ENCODE measurements at places on chromosomes 11 and 22. TPM values are rescaled to one million over a fixed set of nuclear protein-coding genes. Genes with fewer than 3 reads are reported as not detected.

The ZBTB16 gene
- 13.1 TPM for total RNA-seq

The FAT3 gene
- total RNA-seq: not detected

The GNG3 gene
- total RNA-seq: not detected

The OR51E2 gene
- not detected for total RNA-seq

The COX8A gene
- 427 TPM for total RNA-seq

The THRSP gene
- total RNA-seq: not detected

The GPHA2 gene
- total RNA-seq: not detected

GRCh38 chr22:43304831-43305590 lies 38.2 kb downstream of the SCUBE1 start:
- no peak for DNase-seq

GRCh38 chr22:41052661-41053490 lies 39.5 kb upstream of the EP300 start:
- no peak for DNase-seq

- no peak for DNase-seq
Measured at GRCh38 chr11:43579171-43579918, 101.2 kb upstream of the HSD17B12 start.

DNA sequence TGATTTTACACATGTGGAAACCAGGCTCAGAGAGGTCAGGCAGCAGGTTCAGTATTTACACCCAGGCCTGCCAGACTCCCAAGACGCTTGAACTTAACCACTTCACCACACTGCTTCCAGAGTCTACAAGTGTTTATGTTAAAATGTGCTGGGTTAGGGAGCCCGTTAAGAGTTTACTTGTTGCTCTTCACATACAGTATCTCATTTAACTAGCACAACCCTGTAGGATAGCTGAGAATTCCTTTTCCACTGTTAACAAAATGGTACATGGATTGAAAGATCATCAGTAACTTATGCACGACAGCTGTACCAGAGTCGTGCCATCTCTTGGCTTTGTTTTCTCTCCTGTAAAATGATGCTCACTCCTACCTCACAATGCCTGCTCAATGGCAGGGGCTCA lies 2.9 kb downstream of the SMCO4 start:
- DNase-seq: no peak

GRCh38 chr11:25339281-25339680 lies 842.4 kb downstream of the LUZP2 start:
- DNase-seq: no peak

DNA sequence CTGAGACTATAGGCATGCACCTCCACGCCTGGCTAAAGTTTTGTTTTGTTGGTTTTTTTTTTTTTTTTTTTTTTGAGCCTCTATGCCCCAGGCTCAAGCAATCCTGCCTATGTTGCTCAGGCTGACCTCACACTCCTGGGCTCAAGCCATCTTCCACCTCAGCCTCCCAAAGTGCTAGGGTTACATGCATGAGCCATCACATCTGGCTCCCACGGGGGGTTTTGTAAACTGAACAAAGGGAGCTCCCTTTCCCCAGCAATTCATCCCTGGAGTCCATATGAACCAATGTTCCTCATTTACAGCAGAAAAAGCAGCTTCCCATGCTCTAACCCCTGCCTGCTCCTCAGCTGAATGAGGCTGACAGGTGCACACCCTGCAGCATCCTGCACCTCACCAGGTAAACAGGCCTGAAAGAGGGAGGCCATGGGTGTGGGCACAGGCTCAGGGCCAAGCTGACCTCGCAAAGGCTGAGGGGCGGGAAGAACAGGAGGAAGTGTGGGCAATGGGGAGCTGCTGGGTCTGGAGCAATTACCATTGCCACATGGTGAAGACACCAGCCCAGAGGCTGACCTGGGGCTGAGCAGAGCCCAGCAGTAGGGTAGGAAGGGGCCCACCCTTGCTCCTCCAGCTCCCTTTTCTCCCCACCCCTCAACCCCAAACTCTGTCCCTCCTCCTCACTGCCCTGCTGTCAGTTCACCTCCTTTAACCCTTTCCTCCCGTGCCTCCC lies 58.2 kb downstream of the RBX1 start:
- no peak for DNase-seq

GRCh38 chr11:33160587-33160986 lies 693 bp downstream of the CSTF3 start:
- DNase-seq: no peak

GRCh38 chr11:78256962-78257361 lies 68.2 kb downstream of the USP35 start:
- no peak for DNase-seq

GRCh38 chr11:92362989-92363388 lies 138.4 kb downstream of the FAT3 start:
- DNase-seq: no peak

DNA sequence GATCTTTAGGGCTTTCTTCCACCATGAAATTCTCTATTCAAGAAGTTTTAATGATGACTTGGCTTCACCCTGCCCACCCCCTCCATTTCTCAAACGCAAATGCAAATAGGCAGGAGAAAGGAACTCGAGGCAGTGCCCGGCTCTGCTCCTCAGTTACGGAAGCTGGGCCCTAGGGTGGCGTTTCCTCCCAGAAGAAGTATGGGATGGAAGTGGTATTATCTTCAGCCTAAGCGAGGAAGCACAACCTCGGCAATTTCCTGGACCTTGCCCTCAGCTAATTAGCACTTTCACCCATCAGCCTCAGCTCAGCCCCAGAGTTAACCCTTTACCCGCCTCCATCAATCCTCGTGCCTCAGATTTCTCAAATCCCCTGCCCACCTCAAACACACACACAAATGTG lies 58.2 kb upstream of the LRRC55 start:
- DNase-seq: no peak

DNA sequence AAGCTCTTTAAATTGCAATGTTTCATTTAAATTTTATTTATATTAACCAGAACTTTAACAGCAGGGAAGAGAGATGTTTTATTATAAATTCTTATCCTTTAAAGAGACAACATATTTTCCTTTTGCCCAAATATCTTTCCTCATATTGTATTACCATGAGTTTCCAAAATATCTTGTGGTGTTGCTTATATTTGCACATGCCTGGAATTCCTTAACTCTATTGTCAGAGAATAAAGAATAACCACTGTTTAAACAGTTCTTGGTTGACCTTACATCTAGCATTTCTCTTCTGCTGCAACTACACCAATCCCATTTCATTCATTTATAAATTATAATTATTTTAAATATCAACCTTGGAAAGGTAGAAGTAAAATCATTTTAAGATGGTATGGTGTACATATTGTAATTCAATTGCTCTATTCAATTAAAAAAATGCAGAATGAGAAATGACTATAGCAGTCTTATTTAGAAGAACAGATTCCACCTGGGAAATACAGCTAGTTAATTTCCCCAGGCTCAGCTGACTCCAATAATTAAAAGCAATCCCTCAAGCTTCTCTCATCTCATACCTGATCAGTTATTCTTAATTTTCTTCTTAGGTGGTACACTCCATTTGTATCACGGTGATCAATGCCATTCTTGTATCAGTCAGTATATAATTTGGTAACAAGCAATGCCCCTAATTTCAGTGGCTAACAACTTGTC lies 923.3 kb downstream of the KCNA4 start:
- no peak for DNase-seq

DNA sequence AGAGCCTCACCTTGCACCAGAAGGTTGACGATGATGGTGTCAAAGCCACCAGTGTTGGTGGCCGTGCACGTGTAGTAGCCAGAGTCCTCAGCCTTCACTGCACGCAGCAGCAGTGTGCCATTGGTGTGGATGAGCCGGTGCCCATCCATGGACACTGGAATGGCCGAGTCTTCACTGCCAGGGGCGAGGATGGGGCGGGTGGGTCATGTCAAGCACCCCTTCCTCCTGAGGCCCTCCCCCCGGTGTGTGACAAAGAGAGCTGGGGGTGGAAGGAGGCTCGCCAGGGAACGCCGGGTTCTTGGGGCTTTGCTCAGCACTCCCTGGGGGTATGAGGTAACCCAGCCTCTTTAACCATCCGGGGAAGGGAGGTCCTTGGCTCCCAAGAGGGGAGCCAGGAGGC lies 111.6 kb downstream of the CEP164 start:
- DNase-seq: no peak

DNA sequence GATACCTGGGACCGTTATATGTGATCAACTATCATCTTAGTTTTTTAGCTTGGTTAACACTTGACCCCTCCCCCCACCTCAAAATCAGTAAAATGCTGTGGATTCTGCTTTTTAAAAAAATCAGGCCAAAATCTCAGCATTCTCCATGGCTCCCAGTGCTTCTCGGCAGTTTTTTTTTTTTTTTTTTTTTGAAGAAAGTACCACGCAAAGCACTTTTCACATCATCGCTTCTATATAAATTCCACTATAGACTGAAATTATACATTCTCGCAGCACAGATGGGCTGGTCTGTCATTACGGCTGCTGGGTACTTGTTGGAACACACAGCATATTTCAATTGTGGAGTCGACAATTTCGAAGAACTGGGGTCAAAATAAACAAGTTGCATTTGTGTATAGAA lies 67.7 kb upstream of the PPARA start:
- no peak for DNase-seq

All from natural killer cell treated with Interleukin-12 subunit alpha and Interleukin-12 subunit beta and Interleukin-15 and Interleukin-18, amount 100 ng/mL, for 72 hours (primary cell).